Omental fat pad (tissue), 4 donors: ENCODE measurements at places on chromosomes 5 and 9.

- DNase-seq: no peak
Measured at GRCh38 chr5:97764700-97765099, 581.7 kb upstream of the RIOK2 start.

DNA sequence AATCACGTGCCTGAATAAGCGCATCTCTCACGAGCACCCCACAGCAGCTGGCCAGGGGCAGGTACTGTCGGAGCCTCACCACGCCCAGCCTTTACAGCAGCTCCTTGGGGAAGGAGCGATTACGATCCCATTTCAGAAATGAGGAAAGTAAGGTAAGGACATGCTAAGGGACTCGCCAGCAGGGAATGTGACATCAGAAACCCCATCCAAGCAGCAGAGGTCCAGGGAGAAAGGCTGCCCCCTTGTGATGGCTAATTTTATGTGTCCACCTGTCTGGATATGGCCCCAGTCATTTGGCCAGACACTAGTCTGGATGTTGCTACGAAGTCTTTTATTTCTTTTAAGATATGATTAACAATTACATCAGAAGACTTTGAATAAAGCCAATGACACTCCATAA lies 77.3 kb downstream of the UBE2QL1 start:
- DNase-seq: no peak

DNA sequence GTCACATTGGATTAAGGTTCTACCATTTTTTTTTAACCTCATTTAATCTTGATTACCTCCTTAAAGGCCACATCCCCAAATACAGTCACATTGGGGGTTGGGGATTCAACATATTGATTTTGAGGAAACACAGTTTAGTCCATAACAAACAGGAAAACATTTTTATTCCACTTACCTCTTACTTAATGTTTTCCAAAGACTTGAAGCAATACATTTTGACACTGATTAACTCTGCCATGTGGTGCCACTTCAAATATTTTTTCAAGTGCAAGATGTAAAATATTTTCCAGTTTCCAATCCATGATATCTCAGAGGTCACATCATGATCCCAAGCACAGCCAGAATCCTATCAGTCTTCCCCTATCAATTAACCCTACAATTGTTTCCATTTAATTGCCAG lies 548.0 kb downstream of the CSNK1G3 start:
- no peak for DNase-seq

DNA sequence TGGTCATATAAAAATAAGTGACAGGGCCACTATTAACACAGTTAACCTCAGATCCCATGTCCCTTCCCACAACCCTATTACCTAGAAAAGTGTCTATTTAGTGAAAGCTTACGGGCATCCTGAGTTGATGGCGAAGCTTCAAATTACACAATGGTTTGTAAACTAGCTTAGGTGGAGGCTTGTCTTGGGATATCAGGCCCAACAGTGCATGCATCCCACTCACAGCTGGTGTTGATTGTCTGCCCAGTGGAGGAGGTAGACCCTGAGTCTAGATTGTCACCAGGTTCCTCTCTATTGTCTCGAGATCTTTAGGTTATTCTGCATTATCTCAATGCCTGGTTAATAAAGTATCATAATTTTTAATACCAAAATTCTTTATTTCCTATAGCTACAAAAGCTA lies 30.4 kb downstream of the PRELID2 start:
- DNase-seq: no peak

DNA sequence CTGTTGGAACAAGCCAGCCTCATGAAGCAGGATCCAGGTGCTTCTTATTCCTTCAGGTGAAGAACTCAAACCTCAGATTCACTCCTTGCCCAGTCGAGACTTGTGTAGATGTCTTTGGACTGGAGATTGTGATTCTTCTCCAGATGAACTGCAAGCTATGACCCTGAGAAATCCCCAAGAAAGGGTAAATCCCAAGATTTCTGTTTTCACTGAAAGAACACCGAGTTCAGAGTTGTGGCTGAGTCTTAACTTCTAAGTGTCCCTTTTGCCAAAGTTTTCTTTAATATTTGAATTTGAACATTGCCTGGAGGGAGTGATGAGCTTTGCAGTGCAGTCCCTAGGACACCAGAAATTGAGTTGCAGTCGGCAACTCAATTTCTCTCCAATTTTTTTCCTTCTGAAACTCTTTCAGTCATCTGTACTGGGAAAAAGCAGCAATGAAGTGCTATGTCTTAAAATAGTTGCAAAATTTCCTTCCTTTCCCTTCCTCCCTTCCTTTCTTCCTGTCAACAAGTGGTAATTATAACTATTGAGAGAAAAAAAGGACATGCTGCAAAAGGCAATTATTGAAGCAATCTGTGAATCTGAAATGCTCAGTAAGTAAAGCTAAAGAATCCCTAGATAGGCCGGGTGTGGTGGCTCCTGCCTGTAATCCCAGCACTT lies 56.1 kb downstream of the ANKRD55 start:
- no peak for DNase-seq

DNA sequence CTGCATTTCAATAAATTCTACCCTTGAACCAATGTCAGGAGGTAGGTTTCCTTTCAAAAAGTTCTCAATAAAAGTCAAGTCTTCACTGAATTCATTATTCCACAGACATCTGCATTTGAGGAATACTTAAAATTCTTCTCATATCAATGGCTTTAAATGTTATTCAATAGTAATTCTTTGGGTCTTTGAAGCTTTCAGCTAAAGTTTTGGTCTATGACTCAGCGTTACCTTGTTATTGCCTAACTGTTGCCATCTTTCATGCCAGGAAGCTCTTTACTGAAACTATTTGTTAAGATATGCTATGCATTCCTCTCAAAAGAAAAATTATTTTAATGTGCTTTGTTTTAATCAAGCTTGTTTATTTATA lies 170.5 kb downstream of the NNT start:
- DNase-seq: no peak

- no peak for DNase-seq
Measured at GRCh38 chr9:89012294-89013042, 21.2 kb downstream of the S1PR3 start.

GRCh38 chr9:35691334-35691650 lies 1.6 kb upstream of the TPM2 start:
- no peak for DNase-seq

DNA sequence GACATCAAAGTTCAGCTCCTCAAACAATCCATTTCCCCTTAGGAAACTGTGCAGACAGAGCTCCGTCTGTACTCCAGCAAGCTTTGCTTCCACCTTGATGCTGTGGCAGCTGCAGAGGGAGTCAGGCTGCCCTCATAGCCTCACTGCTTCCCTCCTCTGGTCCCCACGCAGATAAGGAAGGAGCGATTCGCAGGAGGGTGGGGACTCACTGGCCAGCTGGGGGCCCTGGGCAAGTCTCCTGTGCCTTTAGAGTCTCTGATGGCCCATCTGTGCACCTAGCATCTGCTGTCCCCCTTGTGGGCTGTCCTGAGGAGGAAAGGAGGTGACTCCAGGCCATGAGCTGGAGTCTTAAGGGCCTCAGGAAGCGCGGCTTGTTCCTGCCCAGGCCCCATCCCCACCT lies 121.5 kb downstream of the ENTREP1 start:
- DNase-seq: no peak

GRCh38 chr5:147481376-147481775 lies 28.5 kb downstream of the DPYSL3 start:
- DNase-seq: no peak

- no peak for DNase-seq
Measured at GRCh38 chr5:114782869-114783268, 386.8 kb downstream of the TRIM36 start.

DNA sequence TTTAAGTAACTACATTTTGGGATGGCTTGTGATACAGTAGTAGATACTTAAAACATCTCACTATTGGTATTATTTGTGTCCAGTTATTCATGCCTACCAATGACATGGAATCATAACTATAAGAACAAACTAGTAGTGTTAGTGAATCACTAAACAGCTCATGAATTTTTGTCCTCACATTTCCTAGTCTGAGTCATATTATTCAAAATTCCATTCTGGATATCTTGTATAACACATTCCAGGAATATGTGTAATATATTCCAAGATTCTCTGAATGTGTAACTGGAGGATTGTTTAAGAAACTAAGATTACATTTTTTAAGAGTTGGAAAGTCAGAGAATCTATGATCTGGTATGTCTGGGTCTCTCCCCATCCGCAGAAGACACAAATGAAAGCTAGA lies 565.3 kb upstream of the ZNF608 start:
- DNase-seq: no peak

DNA sequence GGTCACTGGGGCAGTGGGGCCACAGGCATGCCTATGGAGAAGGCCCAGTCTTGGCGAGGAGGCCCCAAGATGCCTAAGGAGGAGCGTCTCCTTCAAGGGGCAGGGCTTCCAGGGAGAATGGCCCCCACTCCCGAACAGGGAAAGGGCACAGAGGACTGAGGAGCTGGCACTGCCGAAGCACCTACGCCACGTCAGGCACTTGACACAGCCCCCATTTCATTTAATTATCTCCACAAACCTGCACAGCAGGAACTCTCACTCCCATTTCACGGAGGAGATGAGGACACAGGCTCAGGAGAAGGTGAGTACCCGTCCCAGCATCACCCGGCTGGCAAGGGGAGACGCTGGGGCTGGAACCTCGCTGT lies 26.0 kb downstream of the EGR1 start:
- DNase-seq: no peak

- DNase-seq: no peak
Measured at GRCh38 chr9:127966416-127967150, 14.2 kb downstream of the EEIG1 start.
